ENCODE measurements at places on chromosomes 1 and 21. TPM values are rescaled to one million over a fixed set of nuclear protein-coding genes. Genes with fewer than 3 reads are reported as not detected.

Gene CYP4A11
- not detected for total RNA-seq

Gene RGS2
- 36.7 TPM for total RNA-seq

Gene SYF2
- total RNA-seq: 27.4 TPM

Gene EDARADD
- 6.8 TPM for total RNA-seq

Gene TAL1
- not detected for total RNA-seq

Gene RGS8
- total RNA-seq: not detected

Gene NBL1
- total RNA-seq: 64.3 TPM

Gene AMY2A
- total RNA-seq: not detected

Gene RUNX1
- 14.6 TPM for total RNA-seq

Gene OVAAL
- total RNA-seq: not detected

Gene ALDH4A1
- total RNA-seq: 40.9 TPM

Gene MYBPH
- total RNA-seq: not detected

Gene NUF2
- total RNA-seq: 14.9 TPM

Gene PLPP3
- total RNA-seq: 0.93 TPM

Gene SPRR3
- total RNA-seq: 324 TPM

Gene OR2L5
- not detected for total RNA-seq

Gene KCNK2
- total RNA-seq: not detected

Gene OR2T29
- total RNA-seq: not detected

Gene OR2T35
- total RNA-seq: not detected

Gene NBPF1
- total RNA-seq: 5.9 TPM

Gene S100A7
- total RNA-seq: 0.42 TPM

Gene INTS7
- total RNA-seq: 13.3 TPM

Gene NFASC
- total RNA-seq: 4.0 TPM

Gene SPRR2E
- 5.4 TPM for total RNA-seq

Gene APOBEC4
- not detected for total RNA-seq

Gene CD1B
- not detected for total RNA-seq

Gene GPR161
- 11.8 TPM for total RNA-seq

Gene CLCA4
- 6.5 TPM for total RNA-seq

Gene ATAD3C
- total RNA-seq: 0.14 TPM

Gene SSR2
- total RNA-seq: 355 TPM

Gene FABP3
- 0.42 TPM for total RNA-seq

Gene NUCKS1
- 81.1 TPM for total RNA-seq

Gene LDLRAD1
- total RNA-seq: 0.42 TPM

Gene LCE1E
- total RNA-seq: 0.37 TPM

Gene HAO2
- not detected for total RNA-seq

Gene CDK11A
- 10.9 TPM for total RNA-seq

Gene OLIG2
- total RNA-seq: not detected

Gene GCSAML
- not detected for total RNA-seq

Gene CASQ2
- not detected for total RNA-seq

Gene SPEN
- 14.4 TPM for total RNA-seq

Gene SH3BGR
- 1.7 TPM for total RNA-seq

Gene PRAMEF6
- not detected for total RNA-seq

Gene CRYBG2
- 72.4 TPM for total RNA-seq

Gene LCE6A
- not detected for total RNA-seq

Gene NECTIN4
- 50.0 TPM for total RNA-seq

Gene IFI44L
- total RNA-seq: 0.28 TPM

Gene TPR
- 45.6 TPM for total RNA-seq

Gene KRTAP10-8
- total RNA-seq: not detected

Gene NUDT4B
- total RNA-seq: 16.9 TPM

Gene FAM72B
- total RNA-seq: 5.6 TPM

Gene OR2AK2
- total RNA-seq: not detected

Gene KCNE1
- total RNA-seq: not detected
